ENCODE measurements at places on chromosomes 5 and 9.

DNA sequence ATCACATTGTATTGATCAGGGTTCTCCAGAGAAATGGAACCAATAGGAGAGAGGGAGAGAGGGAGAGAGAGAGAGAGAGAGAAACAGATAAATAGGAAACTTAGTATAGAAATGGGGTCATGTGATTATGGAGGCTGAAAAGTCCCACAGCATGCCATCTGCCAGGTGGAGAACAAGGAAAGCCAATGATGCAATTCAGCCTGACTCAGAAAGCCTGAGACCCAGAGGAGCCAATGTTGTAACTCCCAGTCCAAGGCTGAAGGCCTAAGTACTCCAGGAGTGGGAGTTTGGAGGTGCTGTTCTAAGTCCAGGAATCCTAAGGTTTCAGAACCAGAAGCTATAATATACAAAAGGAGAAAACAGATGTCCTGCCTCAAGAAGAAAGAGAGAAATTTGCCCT is 48.4 kb upstream of the ISOC1 start:
- no peak for DNase-seq

GRCh38 chr9:121915304-121915625 is 177.8 kb downstream of the TTLL11 start:
- no peak for DNase-seq

GRCh38 chr5:93586736-93587596 is 3.9 kb downstream of the NR2F1 start:
- DNase-seq: no peak

- DNase-seq: peak; percentile 12
These were observed 19.8 kb upstream of the NUDT12 start for GRCh38 chr5:103582364-103582763.

GRCh38 chr5:168929656-168930055 is 350.5 kb upstream of the PANK3 start:
- DNase-seq: no peak

DNA sequence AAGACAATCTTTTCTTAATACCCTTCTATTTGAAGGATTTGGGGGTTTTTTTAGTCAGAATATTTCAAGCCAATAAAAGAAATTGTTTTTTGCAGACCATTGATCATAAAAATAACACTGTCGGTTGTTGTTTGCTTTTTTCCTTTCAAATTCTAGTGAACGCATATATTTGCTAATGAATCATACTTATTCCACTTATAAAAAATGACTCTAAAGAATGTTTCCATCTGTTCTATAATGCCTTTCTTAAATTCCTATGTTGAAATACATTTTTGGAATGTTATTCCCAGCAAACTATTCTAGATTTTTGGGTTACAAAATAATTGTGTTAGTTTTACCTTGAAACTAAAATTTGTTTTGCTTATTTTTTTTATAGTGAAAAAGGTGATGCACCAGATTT is 32.2 kb downstream of the CWC27 start:
- no peak for DNase-seq

GRCh38 chr9:3261484-3261883 is 264.3 kb downstream of the RFX3 start:
- DNase-seq: no peak

DNA sequence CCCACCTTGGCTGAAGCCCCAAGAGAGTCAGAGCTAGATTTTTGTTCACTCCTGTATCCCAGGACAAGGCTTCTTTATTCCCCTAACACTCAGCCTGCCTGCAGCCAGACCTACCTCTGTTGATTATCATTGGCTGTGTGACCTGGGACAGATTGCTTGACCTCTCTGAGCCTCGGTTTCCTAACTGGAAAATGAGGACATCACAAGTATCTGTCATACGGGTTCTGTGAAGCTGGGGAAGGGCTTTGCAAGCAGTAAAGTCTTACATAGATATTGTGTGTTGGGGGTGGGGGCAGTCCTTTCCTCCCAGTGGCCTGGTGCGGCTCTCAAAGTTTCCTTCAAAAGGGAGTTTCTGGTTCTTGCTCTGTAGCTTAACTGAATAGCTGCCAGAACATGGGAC is 2.5 kb upstream of the NEK6 start:
- no peak for DNase-seq

DNA sequence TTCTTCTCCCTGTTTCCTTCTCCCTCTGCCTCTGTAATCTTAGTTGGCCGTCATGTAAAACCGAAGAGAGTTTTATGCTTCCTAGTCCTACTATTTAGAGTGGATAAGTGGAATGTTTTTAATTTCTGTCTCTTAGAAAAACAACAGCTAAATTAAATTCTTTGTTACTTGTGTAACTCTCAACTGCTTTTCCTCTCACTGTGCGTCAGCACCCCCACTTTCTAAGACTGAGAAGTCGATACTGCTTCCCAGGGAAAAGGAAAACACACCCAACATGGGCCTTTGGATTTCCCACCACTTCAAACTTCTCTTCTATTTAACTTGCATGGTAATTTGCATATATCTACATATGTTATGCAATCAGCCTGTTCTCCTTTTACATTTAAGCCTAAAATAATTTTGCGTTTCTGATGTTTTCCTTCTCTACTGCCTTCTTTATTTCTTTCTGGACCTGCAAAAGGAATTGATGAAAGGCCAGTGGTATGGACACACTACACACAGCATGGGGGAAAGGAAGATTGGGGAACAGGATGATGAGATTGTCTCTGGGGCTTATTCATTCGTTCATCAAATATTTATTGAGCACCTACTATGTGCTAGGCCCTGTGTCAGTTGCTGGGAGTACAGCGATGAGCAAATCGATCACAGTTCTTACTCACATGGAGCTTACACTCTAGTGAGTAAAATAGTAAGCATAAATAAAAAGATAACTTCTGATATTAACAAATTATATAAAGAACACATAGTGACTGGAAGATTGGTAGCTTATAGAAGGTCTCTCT is 52.5 kb upstream of the CTNNA1 start:
- no peak for DNase-seq
